ENCODE measurements at places on chromosomes 3 and 15.

- DNase-seq: no peak
Measured at GRCh38 chr3:54053882-54054281, 68.5 kb upstream of the CACNA2D3 start.

DNA sequence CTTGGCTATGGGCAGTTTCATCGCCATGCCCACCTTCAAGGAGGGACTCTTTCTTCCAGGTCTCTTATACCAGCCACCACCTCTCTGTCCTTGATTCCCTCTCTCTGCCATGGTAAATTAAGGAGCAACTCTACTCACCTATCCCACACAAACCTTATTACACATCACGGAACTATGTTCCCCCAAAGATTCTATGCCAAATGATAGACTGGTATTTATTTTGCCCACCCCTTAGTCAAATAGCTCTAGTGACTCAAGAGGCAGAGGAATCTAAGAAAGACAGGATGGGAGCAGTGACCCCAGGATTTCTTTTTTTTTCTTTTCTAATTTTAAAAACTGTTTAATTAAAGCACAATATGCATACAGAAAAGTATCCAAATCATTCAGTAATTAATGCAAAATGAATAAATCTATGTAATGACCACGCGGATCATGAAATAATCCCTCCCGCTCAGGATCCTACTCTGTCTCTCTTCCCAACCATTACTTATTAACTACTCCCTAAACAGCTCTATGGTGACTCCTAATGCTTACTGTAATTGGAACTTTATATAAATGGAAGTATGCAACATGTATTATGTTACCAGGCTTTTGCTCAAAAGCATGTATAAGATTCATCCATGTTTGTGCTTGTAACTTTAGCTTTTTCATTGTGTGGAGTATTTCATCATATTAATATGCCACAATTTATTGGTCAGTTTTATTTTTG lies 410.8 kb upstream of the RASGRP1 start:
- DNase-seq: no peak

- no peak for DNase-seq
Measured at GRCh38 chr3:77372634-77373346, 332.9 kb downstream of the ROBO2 start.

DNA sequence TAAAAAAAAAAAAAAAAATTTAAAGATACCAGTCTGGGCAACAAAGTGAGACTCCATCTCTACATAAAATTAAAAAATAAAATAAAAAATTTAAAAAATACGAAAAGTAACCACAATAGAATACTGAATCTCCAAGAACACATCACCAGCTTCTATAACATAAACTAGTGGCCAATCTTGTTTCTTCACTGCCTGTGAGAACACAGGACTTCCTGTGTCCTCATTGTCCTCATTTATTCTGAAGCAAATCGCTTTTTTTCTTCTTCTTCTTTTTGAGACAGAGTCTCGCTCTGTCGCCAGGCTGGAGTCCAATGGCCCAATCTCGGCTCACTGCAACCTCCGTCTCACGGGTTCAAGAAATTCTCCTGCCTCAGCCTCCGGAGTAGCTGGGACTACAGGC lies 28.6 kb upstream of the RAB7A start:
- DNase-seq: no peak

DNA sequence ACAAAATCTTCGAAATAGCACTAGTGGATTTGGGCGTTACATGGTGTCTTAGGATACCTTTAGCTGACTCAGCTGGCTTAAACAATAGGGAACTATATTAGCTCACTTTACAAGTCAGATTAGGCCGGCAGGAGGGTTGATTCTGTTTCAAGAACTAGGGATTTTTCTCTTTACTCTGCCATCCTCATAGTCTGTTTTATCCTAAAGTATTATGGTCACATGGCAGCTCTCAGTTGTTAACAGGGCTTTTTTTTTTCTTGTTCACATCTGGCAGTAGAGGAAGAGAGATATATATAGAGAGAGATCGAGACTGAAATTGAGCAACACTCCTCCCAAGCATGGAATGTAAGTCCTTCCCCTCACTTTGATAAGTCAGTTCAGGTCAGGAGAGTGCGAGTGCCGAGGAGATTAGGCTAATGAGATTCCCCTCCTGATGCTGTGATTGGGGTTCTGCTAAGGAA lies 32.9 kb downstream of the CHP1 start:
- no peak for DNase-seq

DNA sequence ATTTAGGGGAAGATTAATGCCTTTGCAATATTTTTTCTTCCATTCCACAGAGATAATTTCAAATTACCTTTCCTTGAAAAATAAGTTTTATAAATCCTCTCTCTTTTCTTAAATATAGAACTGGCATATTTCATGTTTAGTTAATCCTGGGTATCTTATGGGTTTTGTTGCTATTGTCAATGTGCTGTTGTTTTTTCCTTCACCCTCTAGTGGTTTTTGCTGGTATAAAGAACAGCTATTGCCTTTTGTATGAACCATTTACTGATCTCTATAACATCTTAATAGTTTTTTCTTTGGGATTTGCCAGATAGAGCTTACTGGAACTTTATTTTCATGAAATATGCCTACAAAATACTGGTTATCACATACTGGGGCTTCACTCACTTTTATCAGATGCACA lies 359.6 kb upstream of the DPPA4 start:
- no peak for DNase-seq

GRCh38 chr15:67194171-67195114 lies 60.0 kb downstream of the AAGAB start:
- no peak for DNase-seq

- DNase-seq: no peak
Measured at GRCh38 chr3:50737193-50737905, 62.6 kb downstream of the DOCK3 start.

GRCh38 chr15:51935466-51936104 lies 36.0 kb downstream of the LEO1 start:
- no peak for DNase-seq

- DNase-seq: no peak
Measured at GRCh38 chr3:159032311-159032710, 230.5 kb downstream of the MFSD1 start.

GRCh38 chr3:8529181-8529637 lies 27.6 kb downstream of the LMCD1 start:
- no peak for DNase-seq

GRCh38 chr3:139538733-139539132 lies 809 bp downstream of the RBP1 start:
- DNase-seq: no peak

DNA sequence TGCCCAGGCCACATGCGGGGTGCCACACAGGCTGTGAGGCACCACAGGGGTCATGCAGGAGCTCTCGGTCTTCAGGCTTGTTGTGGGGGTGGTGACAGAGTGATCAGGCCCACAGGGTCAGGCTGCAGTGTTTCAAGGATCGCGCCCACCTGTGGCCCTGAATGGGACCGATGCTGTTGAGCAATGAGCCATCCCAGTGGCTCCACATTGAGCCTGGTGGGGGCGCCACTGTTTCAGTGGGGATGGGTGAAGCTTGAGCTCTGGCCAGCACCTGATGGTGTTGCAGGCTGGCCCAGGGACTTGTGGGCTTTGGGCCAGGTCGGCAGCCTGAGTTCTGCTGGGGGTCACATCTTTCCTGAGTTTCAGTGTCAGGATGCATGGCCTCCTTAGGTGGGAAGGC lies 230.1 kb downstream of the UBE3A start:
- no peak for DNase-seq

DNA sequence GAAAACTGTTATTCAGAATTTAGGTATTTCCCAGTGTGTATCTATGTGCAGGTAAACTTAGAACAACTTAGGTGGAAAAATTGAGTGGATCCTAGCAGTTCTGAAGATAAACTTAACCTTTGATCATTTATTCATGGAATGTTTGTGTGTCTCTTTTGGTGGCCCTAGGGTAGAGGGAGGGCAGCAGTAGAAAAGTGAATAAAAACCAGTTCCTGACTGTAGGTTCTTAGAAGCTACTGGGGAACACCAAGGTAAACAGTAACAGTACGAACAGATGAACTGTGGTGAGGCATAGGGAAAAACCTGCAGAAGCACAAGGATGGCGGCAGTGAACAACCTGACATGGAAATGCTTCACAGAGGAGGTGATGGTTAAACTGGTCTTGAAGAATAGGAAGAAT lies 2.5 kb downstream of the SNRK start:
- no peak for DNase-seq

DNA sequence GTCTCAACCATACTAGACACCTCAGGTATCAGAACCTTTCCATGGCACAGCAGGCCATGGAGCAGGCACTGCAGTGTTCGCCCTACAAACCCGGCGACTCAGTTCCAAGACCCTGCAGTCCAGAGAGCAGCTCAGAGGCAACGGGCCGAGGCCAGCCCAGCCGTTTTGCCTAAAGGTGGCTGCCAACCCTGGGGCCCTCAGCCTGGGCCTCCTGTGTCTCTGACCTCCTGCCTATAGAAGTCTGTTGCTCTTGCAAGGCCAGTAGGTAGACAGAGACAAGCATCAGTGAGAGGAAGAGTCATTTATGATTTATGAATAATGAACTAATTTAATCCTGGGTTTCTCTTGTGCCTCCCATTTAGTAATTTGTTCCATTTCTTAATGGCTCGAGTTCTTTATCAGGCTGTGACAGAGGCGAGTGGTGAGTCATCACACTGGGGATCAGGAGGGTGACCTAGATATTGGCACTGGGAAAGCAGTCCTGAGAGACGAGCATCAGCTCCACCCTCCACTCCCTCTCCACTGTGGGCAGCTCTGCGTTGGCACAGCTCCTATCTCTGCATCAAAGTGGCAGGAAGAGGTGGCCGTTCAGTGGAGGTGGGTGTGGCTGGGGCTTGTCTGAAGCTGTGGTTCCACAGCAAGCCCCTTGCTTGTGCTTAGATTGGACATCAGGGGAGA lies 79.8 kb downstream of the ABHD5 start:
- no peak for DNase-seq

DNA sequence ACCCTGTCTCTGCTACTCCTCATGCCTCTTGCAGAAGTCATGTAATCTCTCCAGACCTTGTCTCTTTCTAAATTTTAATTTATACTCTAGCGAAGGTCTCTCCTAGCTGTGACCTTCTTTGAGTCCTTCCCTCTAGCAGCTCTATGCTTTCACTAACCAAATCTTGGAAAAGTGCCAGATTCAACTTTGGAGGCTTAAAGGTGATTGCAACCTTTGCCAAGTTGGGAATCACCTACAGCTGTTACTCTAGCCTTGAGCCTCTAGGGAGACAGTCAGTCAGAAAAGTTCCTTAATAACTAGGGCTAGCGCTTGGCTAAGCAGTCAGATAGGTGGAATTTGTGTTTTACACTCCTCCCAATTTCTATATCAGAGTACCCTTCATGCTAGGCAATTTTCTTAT lies 46.1 kb upstream of the ABI3BP start:
- no peak for DNase-seq

GRCh38 chr3:196192524-196193051 lies 18.6 kb downstream of the ZDHHC19 start:
- DNase-seq: no peak

DNA sequence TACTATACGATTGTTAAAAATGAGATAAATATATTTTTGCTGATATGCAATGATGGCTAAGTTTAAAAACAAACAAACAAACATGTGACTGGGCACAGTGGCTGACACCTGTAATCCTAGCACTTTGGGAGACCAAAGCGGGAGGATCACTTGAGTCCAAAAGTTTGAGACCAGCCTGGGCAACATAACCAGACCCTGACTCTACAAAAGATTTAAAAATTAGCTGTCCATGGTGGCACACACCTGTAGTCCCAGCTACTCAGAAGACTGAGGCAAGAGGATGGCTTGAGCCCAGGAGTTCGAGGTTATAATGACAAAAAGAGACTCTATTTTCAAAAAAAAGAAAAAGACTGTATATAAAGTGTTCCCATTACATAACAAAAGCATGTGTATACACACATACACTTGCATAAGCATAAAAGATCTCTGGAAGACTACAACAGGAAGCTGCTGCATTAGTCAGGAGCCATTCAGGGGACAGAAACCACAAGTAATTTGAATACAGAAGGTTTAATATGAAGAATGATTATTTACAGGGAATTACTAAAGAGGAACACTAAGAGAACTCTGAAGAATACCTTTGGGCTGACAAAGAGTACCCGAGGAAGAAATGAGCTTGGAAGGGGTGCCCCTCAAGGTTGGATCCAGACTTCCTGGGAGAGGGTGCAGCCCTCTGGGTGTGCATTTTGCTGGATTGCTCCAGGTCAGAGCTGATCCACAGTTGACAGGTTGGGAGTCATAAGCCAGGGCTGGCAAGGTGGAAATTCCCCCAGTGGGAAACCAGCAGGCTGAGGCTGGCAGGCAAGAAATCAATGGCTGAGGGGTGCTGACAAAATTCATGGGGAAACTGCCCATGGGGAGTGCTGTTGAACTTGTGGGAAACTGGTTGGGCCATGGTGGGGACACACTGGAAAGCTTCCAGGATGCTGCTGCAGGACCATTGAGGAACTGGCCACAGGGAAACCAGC lies 9.3 kb upstream of the TM4SF18 start:
- DNase-seq: no peak

GRCh38 chr15:48458876-48459275 lies 127.6 kb downstream of the DUT start:
- DNase-seq: no peak

GRCh38 chr3:23749609-23750008 lies 56.1 kb upstream of the UBE2E1 start:
- no peak for DNase-seq

GRCh38 chr3:133991209-133991608 lies 38.5 kb downstream of the SLCO2A1 start:
- no peak for DNase-seq

DNA sequence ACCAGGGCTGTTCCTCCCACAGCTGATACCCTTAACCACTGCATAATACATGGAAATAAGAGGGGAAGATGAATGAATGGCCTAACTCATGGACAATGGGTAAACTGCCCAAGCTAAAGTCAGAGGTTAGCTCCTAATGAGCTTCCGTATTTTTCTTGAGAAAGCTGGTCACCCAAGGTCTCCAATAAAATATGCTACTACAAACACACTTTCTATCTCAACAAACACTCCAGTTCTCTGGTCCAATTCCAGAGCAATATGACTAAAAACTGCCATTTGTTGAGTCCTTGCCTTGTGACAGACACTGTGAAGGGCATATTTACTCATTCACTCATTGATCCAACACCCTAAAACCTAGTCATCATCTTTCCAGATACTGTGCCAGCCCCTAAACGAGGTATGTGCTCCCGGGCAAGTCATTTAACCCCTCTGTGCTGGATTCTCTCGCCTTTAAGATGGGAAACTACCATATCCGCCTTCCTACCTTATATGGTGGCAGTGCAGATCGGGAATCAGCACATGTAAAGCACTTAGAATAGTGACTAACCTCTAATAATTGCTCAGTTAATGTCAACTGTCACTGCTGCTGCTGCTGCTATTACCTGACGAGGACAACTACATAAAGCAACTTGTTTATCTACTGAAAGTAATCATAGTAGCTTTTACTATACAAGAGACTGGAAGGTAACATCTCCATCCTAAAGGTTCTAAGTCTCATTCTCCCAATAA lies 89.1 kb downstream of the XXYLT1 start:
- no peak for DNase-seq

DNA sequence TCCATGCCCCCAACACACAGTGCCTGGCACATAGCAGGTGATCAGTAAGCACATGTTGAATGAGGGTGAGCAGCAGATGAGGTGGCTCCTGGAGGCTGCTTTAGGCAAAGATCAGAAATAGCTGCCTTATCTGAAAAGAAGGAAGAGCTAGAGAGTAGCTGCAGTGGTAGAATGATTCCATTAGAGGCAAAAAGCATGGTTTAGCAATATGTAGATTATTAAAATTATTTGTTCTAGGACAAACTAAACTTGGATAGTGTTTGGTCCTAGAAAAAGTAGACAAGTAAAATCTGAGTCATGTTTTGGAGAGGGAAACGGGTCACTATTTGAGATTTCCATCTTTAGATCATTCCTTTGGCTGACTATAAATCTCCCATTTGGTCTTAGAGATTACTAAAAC lies 32.1 kb downstream of the KIF7 start:
- no peak for DNase-seq

Data from GOT3 (cell line).